Small intestine (tissue), 16 donors: ENCODE measurements at places on chromosomes 4 and X. TPM values are rescaled to one million over a fixed set of nuclear protein-coding genes. Genes with fewer than 3 reads are reported as not detected.

- no peak for DNase-seq
Observed at GRCh38 chr4:185500035-185500434, 28.5 kb upstream of the CCDC110 start.

DNA sequence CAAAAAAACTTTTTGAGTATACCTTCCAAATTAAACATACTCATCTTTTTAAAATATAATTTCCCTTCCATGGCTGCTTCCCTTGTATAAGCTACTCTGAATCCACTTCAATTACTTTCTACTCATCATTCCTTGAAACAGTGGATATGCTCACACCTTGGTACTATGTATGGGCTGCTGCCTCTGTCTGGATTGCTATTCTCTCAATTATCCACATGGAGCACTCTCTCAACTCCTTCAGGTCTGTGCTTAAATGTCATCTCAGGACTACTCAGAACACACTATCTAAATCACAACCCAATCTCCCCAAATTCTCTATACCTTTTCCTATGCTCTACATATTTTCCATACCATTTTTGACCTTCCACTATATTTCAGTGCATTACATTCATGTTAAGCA, 898.9 kb upstream of the EPHA5 start:
- DNase-seq = no peak

- DNase-seq = no peak
Observed at GRCh38 chr4:88216395-88216794, 58.0 kb upstream of the ABCG2 start.

DNA sequence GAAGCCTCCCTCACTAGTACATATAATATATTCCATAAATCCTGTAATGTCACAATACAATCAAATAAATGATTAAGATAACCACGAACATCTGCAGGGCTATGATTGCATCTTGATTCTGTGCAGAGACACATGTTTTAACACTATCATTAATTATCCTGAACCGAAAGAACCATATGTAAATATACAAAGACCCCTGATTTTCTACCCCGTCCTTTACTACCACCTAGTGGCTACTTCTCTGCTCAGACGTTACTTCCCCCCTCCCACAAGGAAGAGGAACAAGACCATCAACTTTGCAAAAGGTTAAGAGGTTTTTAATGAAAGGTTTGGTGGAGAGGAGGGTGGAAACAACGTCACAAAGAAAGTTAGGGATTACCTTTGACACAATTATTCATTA, 134.0 kb downstream of the COL4A6 start:
- DNase-seq = peak; percentile 0

Gene CITED1
- not detected for polyA plus RNA-seq

- no peak for DNase-seq
Observed at GRCh38 chr4:117096462-117096861, 11.1 kb upstream of the TRAM1L1 start.
